LNCaP clone FGC (cell line): ENCODE measurements at places on chromosomes 16 and 17.

DNA sequence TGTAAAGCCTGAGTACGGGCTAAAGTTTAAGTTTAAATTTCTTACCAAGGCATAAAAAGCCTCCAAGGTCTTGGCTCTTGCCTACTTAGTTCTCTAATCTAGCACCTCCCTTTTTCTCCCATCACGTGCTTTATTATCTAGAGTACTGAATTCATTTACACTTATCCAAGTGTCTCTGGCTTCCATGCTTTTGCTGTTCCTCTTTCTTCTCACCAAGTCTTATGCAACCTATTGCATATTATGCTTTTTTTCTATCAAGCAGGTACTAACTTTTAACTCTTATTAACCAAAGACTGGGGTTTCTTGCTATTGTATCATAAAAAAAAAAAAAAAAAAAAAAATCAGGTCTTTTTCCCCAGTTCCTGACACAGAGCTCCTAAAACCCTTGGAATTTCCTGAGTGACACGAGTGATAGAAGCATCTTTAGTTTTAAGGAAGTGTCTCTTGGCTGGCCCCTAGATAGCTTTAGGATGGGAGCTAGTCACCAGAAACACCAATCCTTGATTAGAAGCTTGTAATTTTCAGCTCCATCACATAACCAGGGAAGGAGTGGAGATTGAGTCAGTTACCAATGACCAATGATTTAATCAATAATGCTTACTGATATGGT is 44.9 kb downstream of the SSH2 start:
- DNase-seq = no peak

- no peak for DNase-seq
Measured at GRCh38 chr17:43384476-43384862, 14.3 kb upstream of the ARL4D start.

DNA sequence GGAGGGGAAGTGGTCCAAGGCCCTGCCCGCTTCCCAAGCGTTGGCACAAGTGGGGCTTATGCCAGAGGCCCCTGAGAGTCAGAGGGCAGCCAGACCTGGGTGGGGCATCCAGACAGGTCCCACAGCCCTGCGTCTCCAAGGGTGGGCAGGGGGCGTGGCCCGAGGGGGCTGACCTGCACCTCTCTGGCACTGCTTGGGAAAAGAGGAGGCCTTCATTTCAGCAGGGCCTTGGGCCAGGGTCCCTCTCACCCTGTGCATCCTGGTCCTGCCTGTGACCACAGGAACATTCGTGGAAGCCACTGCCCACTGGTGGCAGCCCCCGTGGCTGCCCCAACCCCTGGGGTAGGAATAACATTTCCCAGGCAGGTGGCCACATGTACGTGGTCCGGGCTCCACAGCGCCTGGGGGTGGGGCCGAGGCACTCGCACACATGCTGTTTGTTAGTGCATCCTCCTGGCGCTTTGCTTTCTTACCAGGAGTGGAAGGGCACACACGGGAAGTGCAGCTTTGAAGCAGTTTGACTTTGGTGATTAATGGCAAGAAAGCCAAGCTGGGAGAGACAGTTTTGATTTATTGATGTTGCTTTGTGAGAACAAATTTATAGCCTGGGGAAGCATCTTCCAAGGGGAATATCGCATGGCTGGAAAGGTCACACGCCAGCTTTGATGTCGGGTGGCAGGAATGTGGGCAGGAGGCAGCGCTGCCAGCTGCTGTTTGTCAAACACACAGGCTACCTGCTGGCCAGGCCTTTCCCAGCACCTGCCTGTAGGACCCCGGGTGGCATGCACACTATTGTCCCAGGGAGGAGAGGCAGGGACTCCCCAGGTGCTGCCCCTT is 4.3 kb downstream of the CENPX start:
- no peak for DNase-seq

GRCh38 chr17:4375039-4375748 is 8.7 kb upstream of the UBE2G1 start:
- no peak for DNase-seq

GRCh38 chr17:8362651-8363332 is 13.7 kb downstream of the KRABD2 start:
- DNase-seq = no peak

DNA sequence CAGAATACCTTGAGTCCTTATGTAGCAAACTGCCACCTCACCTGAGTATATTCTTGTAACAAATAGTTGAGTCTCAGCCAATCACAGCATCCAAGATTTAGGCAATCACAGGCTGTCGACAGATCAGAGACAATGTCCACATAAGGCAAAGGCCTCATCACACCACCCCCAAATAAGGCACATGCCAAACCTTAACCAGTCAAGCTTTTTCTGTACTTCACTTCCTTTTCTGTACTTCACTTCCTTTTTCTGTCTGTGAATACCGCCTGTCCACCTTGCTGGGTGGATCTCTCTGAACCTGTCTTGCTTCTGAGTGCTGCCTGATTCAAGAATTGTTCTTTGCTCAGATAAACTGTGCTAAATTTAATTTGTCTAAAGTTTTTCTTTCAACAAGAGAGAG is 210.4 kb upstream of the N4BP1 start:
- DNase-seq = no peak

- no peak for DNase-seq
Measured at GRCh38 chr16:57694725-57695679, at the start of gene DRC7. DRC7 (plus strand) TSS chr16:57694806; CDS start chr16:57697950, 3,144 bp downstream.

GRCh38 chr17:21248500-21248899 is 4.7 kb downstream of the NATD1 start:
- DNase-seq = no peak

- DNase-seq = peak; percentile 67
Measured at GRCh38 chr16:1610071-1610898, 1.6 kb downstream of the IFT140 start.

GRCh38 chr16:13920510-13920818 is 510 bp downstream of the ERCC4 start:
- no peak for DNase-seq

- peak; percentile 61 for DNase-seq
Measured at GRCh38 chr16:10971560-10971961, 27.2 kb downstream of the CLEC16A start.

- no peak for DNase-seq
Measured at GRCh38 chr17:55426851-55427586, 5.4 kb upstream of the MMD start.

DNA sequence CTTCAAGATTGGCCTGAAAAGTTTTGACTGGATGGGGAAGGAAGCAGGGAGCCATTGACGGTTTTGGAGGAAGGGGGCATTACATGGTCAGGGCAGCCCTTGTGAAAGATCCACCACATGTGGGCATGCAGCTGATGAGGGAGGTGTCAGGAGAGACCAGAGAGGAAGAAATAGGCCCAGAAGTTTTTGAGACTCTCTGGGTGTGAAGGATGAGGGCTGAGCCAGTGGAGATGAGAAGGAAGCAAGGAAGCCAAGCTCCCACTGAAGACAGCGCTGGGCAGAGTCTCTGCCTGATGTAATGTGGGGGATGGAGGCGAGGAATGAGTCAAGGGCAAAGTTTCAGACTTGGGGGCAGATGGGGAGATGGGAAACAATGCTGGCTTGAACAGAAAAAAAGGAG is 530 bp downstream of the CCL17 start:
- DNase-seq = no peak

- no peak for DNase-seq
Measured at GRCh38 chr16:56119133-56119532, 72.2 kb upstream of the GNAO1 start.

DNA sequence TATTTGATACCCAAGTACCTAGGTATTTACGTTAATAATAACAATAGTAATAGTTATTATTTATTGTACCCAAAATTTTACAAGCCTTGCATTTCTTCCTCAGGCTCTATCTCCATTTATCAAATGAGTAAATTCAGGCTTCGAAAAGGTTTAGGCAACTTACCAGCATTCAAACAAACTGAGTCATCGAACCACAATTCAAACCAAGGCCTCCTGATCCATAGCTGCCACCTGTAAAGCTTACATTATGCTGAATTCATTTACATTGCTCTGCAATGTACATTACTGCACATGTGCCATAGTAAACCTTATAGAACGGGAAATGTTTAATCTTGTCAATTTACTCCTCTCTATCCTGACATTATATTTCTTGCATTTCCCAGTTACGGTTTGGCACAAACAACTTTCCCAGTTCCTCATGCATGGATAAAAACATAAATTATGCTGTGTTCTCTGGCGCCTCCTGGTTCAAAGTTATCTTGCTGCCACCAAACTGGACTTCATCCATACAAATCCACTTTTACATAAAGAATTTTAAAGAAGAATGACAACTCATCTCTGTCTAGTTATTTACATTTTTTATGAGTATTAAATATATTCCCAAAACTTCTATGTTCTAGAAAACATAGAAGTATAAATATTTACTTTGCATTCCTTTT is 360.6 kb upstream of the SOX9 start:
- DNase-seq = peak; percentile 10
